ENCODE measurements at places on chromosomes 2 and 18.

DNA sequence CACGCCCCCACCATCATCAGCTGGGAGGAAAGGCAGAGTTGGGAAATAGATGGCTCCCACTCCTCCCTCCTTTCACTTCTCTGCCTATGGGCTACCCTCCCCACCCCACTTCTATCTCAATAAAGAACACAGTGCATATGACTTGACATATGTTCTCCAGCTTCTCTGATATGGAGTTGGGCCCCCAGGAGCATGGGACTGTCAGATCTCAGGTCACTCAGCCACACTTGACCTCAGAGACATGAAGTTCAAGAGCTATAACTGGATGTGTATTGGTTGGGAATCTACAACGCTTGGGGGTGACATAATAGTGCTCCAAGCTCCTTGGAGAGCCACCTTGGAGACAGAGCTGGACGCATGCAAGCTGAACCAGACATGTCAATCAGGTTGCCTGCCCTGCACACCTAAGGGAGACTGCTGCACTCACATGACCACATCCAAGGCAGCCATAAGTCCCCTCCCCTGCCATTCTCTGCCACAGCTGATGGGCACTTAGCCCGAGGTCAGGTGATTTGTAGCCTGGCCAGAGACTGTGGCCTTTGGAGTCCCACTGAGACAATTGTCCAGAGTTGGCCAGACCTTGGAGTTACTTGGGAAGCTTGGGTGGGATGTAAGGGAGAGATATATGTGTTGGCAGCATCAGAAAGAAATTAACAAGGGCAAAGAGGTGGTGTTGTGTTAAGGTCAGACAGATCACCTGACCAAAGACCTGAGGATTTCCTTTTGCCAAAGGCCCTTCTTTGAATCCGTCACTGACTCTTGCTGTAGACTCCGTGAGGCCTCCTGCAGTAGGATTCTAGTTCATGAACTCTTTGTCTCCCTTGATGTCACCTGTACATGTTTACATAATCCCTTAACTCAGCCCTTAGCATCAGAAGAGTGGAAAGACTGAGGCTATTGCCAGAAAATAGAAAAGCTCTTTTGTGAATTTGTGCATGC is 3.7 kb downstream of the INHA start:
- no peak for DNase-seq

GRCh38 chr2:230738391-230738811 is 25.8 kb downstream of the CAB39 start:
- DNase-seq, result no peak

GRCh38 chr18:2883076-2883735 is 36.4 kb downstream of the EMILIN2 start:
- DNase-seq, result no peak

- no peak for DNase-seq
Measured at GRCh38 chr2:126802774-126803433, 95.8 kb upstream of the TEX51 start.

DNA sequence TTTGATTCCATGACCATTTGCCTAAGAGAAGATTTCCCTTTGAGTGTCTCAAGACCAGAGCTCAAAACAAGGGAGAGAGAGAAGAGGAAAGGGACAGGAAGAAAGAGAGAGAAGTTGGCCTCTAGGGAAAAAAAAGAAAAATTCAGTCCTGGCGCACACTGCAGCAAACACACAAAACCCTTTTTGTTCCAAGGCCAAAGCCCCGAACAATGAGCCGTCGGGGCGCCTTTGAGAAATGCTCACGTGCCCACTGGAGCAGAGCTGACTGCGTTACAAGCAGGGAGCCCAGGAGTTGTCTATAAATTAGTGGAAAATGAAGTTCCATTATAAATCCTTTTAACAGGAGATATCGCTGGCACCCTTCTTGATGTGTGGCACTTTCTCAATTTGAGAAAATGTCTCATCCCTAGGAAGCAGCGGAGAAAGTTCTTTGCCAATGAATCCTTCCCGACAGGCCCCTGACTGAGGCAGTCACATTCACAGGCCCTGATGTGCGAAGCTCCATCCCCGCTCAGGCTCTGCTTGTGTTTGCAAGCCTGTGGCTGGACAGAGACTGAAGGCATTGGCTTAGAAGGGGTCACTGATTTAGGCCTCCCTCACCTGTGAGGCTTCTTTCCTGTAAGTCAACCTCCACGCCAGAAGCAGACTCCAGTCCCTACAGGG is 32.1 kb upstream of the NCKAP5 start:
- no peak for DNase-seq

GRCh38 chr2:181070119-181070835 is 89.9 kb downstream of the UBE2E3 start:
- DNase-seq, result peak; percentile 55

- no peak for DNase-seq
Measured at GRCh38 chr18:32509111-32509510, 38.4 kb upstream of the GAREM1 start.

DNA sequence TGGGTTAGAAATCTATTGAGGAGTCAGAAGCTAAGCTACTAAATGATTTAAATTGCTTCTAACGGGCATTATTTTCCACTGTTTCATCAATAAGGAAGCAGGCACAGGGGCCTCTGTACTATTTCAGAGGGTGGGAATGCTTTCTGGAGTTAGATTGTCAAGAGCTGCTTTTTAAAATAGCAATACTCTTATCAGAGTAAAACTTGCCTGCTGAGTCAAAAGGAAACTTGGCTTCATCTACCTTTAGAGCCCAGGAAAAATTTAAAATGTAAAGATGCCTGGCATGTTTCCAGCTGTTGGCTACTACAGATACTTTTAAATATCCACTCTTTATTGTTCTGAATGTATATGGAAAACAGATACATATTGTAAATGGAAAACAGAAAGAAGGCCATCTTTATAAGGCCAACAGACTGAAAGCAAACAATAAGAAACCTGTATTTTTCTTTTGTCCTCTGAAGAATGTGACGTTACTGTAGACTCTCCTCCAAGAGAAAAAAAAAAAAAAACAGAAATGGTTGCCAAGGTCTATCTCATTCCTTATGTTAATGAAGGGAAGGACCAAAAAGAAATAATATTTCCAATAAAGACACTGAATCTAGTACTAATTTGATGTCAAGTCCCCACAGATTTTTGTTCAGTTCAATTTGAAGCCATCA is 79.1 kb downstream of the FIGN start:
- DNase-seq, result no peak

DNA sequence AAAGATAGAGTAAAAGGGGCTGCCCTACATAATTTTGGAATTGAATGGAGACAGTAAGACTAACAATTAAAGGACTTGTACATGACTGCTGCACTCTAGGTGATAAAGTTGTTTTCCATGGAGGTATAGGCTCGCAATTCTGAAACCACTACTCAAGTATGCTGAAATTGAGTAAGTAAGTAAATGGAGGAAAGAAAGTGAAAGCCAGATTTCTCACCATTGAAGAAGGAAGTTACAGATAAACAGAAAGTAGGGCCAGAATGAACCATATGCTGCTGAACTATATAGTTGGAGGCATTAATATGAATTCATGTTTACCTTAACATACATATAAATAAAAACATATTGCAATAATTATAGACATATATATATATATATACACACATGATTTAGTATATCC is 225.7 kb upstream of the ST6GAL2 start:
- no peak for DNase-seq

GRCh38 chr2:145351864-145352425 is 832.0 kb upstream of the ZEB2 start:
- DNase-seq, result no peak

GRCh38 chr2:219218217-219218731 is 484 bp downstream of the ABCB6 start:
- DNase-seq, result peak; percentile 71

DNA sequence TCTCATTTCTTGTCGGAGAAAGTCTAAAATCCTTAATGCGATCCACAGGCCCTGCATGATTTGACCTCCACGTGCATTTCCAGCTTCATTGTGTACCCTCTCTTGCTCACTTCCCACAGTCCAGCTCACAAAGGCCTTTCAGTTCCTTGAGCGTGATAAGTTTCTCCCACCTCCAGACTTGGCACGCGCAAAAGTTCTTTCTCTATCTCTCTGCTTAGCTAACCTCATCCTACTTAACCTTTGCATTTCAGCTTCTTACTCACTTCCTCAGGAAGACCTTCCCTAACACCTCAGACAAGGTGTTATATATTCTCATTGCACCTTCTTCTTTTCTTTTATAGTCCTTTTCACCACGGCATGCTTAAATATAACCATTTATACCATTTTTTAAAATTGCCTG is 124.8 kb upstream of the XPO1 start:
- no peak for DNase-seq

DNA sequence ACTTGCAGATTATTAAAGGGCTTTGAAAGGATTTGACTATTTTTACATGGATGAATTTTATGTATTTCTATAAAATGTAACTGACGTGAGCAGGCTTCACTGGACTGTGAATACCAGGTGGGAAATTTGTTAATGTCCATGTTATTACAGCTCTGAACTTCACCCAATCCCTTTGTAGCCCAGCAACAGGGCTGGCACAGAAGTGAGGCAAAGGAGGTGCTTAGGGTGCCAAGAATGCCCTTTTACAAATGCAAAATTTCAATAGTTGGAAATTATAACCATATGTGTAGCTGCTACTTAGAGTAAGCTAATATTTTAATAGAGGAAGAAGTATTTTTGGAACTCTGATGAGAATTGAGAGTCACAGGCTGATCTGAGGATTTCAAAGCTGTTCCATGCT is 53.7 kb upstream of the FAM98A start:
- no peak for DNase-seq

DNA sequence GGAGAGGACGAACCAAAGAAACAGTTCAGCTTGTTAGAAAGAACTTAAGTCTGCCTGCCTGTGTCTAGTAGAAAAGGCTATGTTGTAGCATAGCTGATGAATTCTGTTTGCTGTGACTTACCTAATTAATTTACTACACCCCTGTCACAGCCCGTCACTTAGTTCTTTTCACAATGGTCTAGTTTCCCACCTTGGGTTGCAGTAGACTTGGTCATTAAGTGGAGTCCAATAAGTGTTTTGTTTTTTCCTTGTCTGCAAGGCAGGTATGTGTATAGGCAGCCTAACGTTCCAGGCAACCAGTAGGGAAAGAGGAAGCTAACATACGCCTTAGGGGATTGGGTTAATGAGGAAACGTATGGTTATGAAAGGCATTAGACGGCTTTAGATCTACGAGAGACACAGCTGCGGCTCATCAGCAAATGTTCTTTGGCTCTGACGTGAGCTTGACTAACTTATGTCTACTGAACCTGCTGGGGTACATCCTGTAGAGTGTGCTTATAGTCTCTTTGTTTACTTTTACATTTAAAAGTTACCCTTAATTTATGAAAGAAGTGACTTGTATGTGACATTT is 180.1 kb downstream of the PRPF40A start:
- DNase-seq, result no peak

GRCh38 chr2:16899958-16900357 is 234.3 kb upstream of the CYRIA start:
- no peak for DNase-seq

- no peak for DNase-seq
Measured at GRCh38 chr2:46469116-46469515, 10.2 kb upstream of the TMEM247 start.

DNA sequence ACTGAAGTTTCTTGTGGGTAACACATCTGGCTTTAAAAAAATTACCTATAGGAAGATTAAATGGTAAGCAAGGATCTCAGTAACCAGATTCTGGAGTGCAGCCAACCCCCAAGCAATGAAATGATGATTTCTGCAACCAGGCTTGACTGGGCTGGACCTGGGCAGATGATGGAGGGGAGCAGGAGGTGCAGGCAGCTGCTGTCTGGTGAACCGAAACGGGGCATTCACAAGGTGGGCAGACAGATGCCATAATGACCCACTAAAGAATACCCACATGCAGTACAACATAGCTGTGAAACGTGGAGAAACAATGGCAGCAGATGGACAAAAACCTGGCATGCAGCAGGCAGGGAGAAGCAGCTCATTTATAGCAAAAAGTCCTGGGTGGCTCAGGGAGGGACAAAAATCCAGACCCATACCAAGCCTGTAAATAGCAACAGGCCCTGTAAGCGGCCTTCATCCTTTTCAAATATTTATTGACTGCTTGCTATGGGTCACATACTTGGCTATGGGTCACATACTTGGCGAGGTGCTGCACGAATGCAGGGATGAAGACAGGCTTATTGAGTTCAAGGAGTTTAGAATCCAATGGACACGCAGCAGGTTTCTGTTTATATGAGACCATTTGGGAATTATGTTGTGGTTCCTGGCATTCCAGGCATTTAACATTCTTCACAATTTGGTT is 244.7 kb downstream of the HRH4 start:
- DNase-seq, result peak; percentile 61

- DNase-seq, result no peak
Measured at GRCh38 chr2:172246649-172247048, 143.9 kb upstream of the DLX2 start.

DNA sequence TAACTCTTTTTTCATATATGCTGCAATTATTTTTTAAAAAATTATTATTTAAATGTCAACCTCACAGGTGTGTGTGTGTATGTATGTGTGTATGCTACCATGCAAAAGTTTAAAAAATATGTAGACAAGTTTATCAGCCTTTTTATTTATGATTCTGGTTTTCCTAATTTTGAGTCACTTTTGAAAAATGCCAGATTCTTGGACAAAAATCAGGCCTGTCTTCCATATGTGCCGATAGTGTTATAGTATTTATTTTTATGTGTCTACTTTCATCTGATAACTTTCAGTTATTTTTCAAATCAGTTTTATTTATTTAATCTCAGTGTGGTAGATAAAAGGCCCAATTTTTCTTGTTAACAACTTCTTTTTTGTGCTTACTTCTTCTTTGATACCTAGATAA is 176.2 kb downstream of the RDH14 start:
- no peak for DNase-seq

DNA sequence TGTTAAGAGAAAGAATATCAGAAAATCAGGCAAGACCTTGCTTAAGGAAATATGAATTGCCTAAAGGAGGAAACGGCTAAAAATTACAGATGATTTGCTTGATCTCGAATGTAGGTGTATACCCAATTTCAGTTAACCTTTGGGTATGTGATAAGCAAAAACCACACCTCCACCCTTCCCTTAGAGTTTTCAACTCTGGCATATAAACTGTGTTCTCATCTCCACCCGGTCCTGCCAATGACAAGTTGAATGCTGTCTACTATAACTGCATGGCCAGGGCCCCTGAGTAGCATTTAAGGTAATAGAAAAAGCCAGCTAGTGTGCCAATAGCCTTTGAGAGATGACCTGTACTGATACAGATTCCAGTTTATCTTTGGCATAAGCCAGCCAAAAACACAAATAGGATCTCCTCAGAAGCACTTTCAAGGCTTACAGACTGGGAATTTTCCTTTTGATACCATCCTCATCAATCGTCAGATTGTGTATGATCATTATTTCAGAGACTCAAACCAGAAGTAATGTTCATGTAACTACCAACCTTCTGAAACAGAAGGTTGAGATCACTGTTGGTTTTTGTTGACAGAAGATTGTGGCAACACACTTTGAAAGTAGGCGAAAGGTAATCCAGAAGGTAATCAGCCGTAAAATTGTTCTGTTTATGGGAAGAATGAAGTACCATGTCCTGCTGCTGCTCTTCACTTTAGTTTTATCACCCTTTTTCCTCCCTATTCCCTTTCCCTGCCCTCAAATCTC is 163.1 kb downstream of the GFPT1 start:
- DNase-seq, result no peak

GRCh38 chr2:100161945-100162620 is 19.7 kb upstream of the AFF3 start:
- DNase-seq, result no peak
